Head of caudate nucleus (tissue), 42 donors: ENCODE measurements at places on chromosomes 1 and 21.
A peak's percentile ranks its signal among the peaks of the same experiment; 100 is the strongest.

DNA sequence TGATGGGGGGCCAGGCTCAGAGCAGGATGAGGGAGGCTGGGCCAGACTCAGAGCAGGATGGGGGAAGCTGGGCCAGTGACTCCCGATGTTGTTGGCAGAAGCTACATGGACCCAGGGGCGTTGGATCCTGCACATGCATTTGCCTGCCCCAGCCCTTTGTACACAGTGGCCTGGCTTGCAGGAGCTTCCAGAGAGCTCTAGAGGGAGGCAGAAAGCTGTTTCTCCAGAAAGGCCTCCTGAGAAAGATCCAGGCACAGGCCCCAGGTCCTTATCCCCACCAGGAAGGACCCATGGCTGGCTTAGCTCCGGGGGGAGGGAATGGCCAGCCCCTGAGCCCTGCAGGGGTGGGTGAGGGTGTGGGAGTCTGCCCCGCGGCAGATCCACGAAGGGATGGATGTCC is 106.6 kb upstream of the ACTRT2 start:
- peak; percentile 27 for DNase-seq

DNA sequence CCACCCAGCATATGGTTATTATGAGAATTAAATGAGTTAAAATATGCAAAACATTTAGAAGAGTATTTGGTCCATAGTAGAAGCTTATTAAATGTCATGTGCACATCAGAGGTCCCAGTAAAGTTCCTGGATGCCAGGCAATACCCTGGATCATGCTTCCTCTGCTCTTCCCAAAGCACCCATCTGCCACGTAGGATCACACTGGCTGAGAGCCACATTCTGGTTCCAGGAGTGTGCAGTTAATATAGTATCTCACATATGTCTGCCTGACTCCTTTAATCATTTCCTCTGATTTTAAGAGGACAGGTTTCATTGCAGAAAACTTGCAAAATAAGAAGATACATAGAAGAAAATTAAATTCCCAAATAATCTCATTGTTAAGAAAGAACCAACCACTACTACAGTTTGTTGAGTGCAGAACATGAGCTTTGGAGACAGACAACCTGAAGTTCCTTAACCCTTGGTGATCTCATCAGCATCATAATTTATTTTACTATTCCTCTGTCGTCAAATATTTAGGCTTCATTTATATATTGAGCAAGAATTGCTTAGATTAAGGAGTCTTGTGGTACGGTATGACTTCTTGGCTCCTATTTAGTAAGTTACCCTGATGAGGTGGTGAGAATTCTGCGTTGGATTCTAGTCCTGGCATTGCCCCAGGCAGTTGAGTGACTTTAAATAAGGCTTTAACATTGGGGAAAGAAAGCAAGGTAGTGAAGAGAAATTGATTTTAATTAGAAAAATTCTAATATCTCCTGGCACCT is 12.3 kb downstream of the SGIP1 start:
- DNase-seq = no peak

DNA sequence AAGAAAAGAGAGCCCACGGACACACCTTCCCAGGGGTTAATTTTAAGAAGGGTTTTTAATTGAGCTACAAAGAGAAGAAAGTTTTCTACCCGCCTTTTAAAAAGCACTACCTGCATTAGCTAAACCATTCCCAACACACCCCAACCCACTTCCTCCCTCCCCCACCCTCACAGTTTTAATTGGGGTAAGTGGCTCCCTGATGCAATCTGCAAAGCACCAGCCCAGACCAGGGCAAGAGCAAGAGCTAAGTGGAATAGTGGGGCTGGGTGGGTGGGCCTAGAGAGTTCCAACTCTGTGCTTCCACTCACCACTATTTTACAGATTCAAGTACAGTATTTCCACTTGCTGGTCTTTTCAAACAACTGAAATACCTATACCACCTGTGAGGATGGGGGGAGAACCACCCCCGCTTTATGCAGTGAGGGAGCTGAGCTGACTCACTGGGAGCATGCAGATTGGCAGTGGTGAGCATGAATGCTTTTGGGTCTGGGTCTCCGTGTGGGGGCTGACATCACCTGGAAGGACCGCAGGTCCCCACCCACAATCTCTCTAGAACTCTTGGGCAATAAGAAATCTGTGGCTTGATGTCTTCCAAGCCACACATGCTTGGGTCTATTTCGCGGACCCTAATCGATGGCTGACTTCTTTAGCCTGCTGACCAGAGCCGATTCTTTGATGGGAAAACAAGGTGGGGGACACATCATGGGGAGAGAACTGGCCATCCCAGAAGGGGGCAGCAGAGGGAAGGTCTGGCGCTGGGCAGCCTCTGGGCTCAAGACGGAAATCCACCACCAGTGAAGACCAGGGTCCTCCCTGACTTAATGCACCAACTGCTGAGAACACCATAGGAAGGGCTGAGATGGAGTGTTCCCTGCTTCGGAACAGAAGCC is 95.5 kb downstream of the SSBP3 start:
- DNase-seq = no peak

GRCh38 chr1:93605026-93605568 is 76.5 kb downstream of the BCAR3 start:
- DNase-seq = no peak

DNA sequence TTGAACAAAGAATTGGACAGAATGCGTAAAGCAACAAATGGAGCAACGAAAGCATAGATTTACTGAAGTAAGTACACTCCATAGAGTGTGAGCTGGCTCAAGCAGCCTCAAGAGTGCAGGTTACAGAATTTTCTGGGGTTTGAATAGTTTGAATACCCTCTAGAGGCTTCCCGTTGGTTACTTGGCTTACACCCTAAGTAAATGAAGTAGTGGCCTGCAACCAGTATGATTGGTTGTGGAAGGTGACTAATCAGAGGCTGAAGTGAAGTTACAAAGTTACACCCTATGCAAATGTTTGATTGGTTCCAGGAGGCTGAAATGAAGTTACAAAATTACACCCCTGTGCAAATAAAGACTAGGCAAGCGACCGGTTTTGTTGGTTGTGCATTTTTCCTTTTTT is 10.9 kb downstream of the TCEANC2 start:
- no peak for DNase-seq

DNA sequence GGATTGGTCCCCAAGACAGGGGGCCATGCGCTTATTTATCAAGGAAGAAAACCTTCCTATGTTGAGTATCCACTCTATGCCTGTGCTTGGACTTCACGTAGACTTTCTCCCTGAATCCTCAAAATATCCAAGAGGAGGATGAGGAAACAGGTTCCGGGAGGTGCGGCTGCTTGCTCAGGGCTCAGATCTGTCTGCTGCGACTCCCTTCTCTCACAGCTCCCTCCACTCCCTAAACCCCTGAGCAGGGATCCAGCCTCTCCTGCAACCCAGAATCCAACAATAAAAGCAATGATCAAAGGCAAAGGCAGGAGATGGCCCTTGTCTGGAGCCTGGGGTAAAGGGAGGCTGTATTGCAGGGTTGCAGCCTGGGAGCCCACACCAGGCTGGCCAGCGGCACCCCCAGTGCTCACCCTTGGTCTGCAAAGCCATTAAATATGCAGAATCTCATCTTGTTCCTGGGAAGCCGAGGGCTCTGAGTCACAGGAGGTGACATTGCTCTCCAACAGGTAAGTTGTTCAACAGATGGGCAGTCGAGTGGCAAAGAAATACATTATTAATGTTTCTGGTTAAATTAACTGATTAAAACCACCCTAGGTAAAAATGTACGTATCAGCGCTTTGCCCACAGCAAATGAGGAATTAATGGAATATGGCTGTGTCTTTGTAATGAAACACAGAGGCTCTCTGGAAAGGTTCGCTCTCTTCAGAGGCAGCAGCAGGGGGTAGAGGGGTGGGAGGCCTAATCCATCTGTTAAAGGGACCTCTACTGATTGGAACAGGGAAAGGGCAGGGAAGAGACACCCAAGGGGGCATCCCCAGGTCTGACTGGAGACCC is 111.5 kb downstream of the GRIK3 start:
- DNase-seq = no peak

GRCh38 chr1:68010090-68010489 is 40.3 kb downstream of the DIRAS3 start:
- DNase-seq = no peak

DNA sequence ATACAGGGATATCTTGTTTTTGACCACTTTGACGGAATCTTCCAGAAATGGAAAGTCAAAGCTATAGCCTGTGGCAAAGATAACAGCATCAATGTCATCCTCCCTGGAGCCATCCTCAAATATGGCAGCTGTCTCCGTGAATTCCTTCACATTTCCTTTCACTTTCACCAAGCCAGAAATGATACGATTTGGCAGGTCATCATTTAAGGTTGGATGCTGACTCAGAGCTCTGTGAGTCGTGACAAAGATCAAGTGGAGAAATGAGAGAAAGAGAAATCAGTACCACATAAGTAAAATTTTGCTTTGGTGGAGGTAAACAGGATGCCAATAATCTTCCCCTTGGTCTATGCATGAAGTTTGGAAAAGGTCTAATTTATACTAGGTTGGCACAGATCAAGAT is 23.9 kb downstream of the FMO5 start:
- DNase-seq = no peak

GRCh38 chr1:118254001-118254400 is 69.0 kb upstream of the SPAG17 start:
- no peak for DNase-seq

DNA sequence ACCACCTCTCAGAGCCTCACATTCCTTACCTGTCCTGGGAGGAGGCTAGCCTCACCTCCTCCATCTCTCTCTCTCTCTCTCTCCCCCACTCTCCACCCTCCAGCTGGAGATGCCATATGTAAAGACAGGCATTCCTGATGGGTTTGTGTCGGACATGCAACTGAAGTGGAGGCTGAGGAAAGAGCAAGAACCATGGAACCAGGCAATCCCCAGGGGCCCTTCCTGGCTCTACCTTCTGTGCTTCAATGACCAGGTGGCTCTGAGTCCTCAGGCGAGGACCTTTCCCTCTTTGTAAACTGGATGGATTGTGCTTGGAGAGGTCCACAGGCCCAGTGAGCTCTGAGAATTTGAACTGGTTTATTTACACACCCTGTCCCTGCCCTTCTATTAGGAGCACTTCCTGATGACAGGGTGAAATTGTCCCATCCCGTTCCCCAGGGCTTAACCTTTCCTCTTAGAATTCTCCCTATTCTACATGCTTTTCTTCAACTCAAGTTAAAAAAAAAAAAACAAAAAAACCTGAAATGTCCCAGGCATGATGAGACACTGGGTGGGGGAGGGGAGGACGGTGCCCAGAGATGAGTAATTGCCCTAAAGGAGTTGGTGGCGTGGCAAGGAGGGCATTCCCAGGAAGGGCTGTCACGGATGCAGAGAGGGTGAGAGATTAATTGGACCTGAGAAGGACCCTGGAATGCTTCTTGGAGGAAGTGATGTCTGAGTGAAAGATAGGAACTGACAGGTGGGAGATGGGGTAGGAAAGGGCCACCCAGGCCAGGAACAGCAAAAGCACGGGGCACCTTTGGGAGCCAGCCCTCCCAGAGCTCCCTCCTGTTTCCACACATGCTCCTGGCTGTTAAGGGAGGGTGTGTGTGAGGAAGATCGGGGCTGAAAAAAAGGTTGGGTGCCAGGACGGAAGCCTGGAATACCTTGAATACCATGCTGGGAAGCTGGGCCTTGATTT is 50.2 kb upstream of the WASF2 start:
- no peak for DNase-seq

GRCh38 chr1:168084396-168085231 is 52.1 kb downstream of the GPR161 start:
- DNase-seq = no peak

GRCh38 chr1:69567652-69568420 is at the start of gene LRRC7:
Gene LRRC7 (plus strand): TSS chr1:69567922. CDS start chr1:69568640, 718 bp downstream.
- DNase-seq = peak; percentile 49

DNA sequence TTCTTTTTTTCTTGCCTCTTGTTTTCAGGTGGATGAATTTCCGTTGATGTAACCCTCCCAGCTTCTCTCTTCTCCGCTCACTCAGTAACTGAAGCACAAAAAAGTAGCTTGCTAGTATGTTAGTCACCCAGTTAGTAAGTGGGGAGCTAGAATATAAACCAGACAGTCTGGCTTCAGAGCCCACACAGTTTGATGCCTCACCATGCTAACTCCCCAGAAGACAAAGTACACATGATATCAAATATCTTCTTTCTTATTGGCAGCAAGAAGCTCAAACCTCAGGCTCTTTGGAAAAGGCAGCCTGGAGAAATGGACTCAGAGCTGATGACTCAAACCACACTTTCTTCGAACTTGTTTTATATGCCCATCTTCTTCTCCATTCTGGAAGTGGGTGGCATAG is 187.5 kb upstream of the PLXNA2 start:
- DNase-seq = no peak

DNA sequence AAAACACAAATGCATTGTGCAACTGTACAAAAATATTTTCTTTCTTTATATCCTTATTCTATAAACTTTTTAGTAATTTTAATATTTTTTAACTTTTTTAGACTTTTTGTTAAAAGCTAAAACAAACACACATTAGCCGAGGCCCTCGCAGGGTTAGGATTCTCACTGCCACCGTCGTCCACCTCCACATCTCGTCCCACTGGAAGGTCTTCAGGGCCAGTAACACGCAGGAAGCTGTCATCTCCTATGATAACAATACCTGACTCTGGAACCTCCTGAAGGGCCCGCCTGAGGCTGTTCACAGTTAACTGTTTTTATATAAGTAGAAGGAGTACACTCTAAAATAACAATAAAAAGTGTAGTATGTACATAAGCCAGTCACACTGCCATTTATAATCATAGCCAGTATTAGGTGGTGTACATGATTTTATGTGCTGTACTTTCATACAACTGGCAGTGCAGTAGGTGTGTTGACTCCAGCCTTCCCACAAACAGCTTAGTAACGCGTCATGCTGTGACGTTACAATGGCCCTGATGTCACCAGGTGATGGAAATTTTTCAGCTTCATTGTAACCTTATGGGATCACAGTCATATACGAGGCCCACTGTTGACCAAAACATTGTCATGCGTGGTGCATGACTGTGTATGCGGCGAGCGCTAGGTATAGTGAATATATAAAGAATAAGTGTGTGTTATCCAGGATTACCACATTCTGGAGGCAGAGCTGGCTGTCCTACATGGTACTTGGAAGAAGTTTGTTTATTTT is 8.8 kb downstream of the TFF2 start:
- DNase-seq = no peak

DNA sequence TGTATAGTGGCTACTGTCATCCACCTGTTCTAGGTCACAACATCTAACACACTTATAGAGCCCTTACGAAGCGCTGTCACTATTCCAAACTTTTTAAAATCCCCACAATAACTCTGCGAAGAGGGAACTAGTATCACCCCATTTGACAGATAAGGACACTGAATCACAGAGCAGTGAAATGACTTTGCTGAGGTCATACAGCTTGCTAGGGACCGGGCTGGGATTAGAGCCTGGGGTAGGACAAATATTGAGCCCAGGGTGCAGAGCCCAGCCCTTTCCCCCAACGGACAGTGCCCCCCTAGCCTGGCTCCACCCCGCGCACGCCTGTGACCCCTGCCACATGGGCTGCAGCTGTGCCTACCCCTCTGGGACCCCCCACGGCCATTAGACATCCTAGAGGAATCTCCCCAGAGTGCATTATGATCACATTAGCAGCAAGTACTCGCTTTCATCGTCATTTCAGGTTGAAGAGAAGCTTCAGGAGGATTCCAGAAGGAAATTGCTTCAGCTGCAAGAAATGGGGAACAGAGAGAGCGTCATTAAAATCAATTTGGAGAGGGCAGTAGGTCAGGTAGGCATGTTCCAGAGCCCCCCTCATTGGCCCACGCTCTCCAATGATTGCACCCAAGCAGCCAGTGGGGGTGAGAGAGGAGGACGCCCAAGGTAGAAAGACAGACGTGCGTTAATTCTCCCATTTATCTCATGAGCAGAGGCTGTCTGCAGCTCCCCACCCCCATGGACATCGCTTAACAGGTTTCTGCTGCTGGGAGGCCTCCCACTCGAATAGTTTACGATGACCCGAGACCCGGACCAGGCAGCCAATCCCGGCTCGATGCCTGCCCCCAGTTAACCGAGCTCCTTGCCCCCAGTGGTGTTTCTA is 77.2 kb downstream of the FHAD1 start:
- no peak for DNase-seq
